ENCODE measurements at places on chromosomes 1 and 21.

GRCh38 chr21:45022348-45022675, 52.1 kb upstream of the ADARB1 start:
- no peak for DNase-seq

GRCh38 chr1:230293390-230293700, 132.8 kb downstream of the PGBD5 start:
- no peak for DNase-seq

DNA sequence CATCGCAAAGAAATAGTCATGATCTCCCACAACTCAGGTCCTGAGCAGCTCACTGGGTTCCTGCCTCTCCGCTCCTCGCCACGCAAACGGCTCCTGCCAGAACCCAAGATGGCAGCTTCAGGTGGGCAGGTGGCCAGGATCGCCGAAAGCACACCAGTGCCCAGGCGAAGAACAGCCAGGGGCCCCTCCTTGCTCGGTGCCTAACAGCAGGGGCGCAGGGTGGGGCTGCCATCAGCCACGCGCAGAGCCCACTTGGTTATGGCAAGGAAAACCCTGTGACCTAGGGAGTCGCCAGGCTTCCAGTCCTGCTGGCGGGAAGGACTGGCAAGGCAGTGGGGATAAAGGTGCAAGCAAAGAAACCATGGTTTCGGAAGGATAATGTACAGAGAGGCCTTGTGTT, 47.5 kb downstream of the ARID4B start:
- DNase-seq, result no peak

- no peak for DNase-seq
Observed at GRCh38 chr1:62613890-62614289, 16.6 kb downstream of the ANGPTL3 start.

DNA sequence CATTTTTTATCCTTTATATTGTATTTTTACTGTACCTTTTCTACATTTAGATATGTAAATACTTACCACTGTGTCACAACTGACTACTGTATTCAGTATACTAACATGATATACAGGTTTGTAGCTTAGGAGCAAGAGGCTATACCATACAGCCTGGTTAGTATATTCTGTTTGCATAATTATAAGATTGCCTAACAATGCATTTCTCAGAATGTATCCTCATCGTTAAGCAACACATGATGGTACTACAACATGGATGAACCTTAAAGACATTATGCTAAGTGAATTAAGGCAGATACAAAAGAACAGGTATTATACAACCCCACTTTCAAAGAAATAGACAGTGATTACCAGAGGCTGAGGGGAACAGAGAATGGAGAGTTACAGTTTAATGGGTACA, 62.7 kb downstream of the RUSC1 start:
- DNase-seq, result no peak

GRCh38 chr1:220031287-220031686, 15.0 kb downstream of the EPRS1 start:
- no peak for DNase-seq

DNA sequence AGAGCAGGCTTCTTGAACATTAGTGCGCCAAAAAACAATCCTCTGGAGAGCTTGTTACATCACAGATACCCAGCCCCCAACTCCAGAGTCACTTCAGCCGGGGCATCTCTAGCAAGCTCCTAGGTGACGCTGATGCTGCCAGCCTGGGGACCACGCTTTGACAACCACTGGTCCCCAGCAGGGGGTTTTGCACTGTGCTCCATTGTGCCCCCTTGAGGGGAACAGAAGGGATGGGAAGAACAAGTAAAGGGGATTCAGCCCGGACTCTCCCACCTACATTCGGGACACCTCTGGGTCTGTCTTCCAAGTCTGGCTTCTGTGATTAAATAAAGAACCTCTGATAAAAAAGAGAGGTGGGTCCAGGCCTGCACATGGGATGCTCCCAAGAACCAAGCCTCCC, 60.4 kb downstream of the ATP5PO start:
- no peak for DNase-seq

DNA sequence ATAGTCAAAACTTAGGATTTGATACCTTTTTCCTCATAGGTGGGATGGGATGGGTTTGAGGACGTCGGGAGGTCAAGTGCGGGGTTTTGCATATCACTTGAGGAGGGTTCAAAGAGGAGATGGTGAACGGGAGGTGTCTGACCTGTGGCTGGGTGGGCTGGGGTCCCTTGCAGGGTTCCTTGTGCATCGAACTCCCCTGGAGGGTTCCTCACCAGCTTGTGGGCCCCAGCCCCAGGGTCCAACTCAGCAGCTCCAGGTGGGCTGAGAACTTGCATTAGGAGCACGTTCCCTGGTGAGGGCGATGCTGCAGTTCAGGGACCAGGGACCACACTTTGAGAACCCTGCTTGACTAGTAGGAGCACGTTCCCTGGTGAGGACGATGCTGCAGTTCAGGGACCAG, 23.2 kb downstream of the TRPM2 start:
- no peak for DNase-seq

GRCh38 chr1:232769733-232770132, 35.5 kb upstream of the MAP10 start:
- no peak for DNase-seq

DNA sequence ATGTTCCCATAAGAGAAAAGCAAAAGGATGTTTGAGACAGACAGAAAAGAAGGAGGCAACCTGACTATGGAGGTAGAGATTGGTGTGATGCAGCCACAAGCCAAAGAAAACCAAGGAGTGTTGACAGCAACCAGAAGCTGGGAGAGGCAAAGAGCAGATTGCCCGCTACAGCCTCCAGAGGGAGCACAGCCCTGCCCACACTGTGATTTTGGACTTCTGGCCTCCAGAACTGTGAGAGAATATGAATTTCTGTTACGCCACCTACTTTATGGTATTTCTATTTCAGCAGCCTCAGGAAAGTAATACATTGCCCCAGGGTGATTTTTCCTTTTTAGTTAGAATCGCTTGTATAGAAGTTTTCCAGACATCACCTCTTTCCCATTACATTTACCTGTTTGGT, 28.4 kb downstream of the SLAMF6 start:
- no peak for DNase-seq

- no peak for DNase-seq
Observed at GRCh38 chr1:15432324-15432723, 5.9 kb upstream of the CTRC start.

DNA sequence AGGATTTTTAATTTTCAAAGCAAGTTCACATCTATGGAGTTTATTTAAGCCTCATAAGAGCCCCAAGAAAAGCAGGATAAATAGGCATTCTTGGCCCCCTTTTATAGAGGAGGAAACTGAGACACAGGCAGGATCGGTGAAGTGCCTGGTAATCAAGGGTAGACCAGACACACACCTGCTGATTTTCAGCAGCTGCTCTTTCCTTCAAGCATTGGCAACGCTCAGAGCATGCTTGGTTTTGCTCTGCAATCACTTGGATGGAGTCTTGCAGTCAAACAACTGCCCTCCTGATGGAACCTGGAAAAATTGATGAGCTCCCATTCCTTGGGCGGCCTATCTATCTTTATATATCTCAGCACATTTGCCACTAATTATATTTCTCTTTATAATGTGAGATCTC, 478.9 kb upstream of the CAMK1G start:
- DNase-seq, result no peak

DNA sequence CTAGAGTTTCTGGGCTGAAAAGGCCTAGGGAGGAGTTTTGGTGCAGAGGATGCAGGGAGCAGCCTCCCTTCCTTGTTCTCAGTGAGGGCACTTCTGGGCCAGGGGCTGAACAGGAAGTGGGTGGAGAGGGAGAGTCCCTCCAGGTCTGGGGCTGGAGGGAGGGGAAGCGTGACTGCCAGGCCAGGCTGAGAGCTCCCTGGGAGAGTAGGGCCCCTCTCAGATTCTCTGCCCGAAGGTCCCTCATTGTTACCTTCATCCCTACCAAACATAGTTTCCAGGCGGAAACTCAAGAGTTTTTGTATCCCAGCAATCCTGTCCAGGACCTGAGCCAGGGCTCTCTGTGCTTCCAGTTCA, 36.8 kb downstream of the CITED4 start:
- DNase-seq, result no peak

DNA sequence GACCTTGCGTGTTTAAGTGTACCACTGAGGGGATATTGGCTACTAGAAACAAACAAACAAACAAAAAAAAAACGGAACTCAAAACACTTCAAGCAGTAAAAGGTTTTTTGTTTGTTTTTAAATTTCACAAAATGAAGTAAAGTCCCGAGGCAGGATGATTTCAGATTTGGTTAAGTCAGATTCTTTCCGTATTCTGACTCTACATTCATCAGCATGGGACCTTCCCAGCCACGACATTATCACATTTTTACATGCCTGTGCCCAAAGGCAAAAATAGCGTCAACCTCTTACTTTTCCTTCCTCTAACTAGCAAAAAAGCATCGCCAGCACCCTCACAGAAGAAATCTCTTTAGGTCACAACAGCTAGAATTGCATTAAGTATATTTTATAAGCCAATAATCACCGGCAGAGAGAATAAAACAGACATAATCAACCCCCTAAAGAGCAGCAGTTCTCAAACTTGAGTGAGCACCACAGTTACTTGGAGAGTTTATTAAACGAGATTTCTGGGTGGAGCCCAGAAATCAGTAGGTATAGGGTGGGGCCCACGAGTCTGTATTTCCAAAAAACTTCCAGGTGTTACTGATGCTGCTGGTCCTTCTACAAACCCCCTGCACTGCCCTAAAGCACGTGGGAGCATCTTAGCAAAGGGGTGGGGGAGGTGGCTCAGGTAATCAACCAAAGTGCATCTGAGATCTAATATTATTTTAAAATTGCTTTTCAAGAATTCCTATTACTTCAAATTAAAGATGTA, 227.6 kb downstream of the RGS7 start:
- no peak for DNase-seq
